Stimulated activated CD8-positive, alpha-beta memory T cell treated with anti-CD3 and anti-CD28 coated beads, Interleukin-2, amount 100 ng/mL, for 1 hour (primary cell): ENCODE measurements at places on chromosomes 6 and 20.

DNA sequence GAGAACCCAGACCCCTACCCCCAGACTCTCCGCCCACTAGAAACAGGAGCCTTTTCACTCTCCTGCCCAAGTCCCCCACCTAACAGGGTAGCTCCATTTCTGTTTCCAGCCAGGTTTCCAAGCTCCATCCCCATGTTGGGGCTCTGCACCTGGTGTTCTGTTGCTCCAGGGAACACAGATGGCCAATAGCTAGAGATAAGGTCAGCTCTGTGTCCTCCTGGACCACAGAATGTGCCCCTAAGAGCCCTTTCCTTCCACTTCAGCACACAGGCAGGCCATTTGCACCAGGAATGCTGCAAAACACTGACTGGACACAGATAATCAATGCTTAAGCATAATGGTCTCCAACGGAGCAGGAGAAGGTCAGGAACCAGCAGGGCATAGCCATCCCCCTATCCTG lies 159.4 kb downstream of the QRSL1 start:
- DNase-seq: no peak

DNA sequence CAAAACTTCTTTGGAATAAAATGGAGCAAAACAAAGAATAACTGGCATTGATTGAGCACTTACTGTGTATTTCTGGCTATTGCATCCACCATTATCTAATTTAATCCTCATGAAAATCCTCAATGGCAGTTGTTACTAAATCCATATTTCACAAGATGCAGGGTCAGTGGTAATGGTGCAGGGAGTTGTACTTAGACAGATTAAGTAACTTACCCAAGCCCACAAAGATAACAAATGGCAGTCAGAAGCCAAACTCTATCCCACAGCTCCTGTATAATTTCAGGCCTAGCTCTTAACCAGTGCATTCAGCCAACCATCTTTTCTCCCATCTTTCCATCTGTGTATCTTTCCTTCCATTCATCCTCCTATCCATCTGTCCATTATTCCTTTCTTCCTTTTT lies 29.3 kb upstream of the SSTR4 start:
- no peak for DNase-seq

- no peak for DNase-seq
Observed at GRCh38 chr6:21999012-21999528, 297.8 kb downstream of the PRL start.

DNA sequence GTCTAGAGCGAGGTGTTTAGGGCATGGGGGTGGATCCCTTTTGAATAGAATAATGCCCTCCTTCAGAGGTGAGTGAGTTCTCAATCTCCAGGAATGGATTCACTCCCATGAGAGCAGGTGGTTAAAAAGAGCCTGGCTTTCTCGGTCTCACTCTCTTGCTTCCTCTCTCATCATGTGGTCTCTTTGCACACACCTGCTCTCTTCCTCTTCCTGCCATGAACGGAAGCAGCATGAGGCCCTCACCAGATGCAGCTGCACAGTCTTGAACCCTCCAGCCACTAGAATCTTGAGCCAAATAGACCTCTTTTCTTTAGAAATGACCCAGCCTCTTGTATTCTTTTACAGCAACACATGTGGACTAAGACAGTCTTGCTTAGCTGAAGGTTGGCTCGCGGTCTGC lies 119.3 kb downstream of the BMP7 start:
- no peak for DNase-seq

- no peak for DNase-seq
Observed at GRCh38 chr6:22017272-22017671, 279.6 kb downstream of the PRL start.

- no peak for DNase-seq
Observed at GRCh38 chr6:111979633-111980032, 74.3 kb upstream of the CCN6 start.

DNA sequence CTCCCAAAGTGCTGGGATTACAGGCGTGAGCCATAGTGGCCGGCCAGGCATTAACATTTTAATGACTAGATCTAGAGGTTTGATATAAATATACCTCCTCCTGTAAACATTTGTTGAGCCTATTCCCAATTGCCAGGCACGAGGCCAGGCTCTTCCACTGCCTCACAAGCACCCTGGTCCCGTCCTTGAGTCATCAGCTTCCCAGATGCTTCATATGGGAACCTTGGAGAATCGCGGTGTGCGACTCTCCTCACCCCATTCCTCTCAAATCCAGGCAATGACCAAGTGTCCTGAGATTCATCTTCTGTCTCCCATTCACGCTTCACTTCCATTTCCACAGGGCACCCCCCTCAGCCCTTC lies 35.9 kb upstream of the PIM1 start:
- no peak for DNase-seq

- DNase-seq: no peak
Observed at GRCh38 chr20:62388839-62389600, 2.1 kb downstream of the RPS21 start.

GRCh38 chr6:111832833-111833418 lies 40.3 kb downstream of the FYN start:
- DNase-seq: no peak

DNA sequence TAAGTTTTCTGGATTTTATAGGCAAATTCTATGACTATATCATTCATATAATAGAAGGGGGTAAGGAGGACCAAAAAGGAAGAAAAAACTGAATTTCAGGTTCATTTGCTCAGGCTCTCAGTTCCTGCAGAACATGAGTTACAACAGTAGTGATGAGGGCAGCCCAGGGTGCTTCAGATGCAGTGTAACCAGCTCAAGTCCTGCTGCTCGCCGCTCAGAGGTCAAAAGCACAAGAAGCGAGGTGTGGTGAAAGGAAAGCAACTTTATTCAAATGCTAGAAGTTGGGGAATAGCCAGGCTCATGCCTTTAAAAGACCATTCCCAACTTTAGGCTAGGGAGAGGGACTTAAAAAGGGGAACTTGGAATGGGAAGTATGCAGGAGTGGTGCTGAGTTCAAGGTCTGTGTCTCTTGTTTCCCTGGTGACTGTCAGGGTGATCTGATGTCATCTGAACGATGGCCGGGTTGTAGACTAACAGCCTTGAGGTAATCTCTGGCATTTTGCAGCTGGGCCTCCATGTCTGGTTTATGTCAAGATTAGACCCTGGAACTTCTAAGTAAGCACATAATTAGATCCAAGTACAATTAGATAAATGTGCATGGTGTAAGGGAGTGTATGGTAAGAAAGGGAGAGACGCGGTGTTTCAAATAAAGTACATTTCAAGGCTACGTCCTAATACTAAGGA lies 14.5 kb upstream of the SEC63 start:
- no peak for DNase-seq

- DNase-seq: no peak
Observed at GRCh38 chr6:69487688-69488087, 309.1 kb downstream of the LMBRD1 start.

DNA sequence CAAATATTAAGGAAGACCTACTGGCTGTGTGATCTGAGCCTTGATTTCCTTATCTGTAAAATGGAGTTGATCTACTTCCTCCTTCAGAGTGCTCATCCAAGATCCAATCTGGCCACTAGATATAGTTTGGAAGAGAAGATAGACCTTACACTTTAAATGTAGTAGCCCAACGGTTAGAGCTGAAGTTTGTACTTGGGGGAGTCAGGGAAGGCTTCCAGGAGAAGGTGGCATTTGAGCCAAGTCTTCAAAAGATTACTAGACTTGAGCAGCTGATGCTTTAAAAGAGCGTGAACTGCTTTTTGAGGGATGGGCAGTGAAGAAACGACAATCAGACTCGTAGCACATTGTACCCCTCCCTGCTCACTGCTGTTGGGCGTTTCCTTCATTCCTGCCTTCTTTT lies 3.6 kb downstream of the LBP start:
- no peak for DNase-seq

DNA sequence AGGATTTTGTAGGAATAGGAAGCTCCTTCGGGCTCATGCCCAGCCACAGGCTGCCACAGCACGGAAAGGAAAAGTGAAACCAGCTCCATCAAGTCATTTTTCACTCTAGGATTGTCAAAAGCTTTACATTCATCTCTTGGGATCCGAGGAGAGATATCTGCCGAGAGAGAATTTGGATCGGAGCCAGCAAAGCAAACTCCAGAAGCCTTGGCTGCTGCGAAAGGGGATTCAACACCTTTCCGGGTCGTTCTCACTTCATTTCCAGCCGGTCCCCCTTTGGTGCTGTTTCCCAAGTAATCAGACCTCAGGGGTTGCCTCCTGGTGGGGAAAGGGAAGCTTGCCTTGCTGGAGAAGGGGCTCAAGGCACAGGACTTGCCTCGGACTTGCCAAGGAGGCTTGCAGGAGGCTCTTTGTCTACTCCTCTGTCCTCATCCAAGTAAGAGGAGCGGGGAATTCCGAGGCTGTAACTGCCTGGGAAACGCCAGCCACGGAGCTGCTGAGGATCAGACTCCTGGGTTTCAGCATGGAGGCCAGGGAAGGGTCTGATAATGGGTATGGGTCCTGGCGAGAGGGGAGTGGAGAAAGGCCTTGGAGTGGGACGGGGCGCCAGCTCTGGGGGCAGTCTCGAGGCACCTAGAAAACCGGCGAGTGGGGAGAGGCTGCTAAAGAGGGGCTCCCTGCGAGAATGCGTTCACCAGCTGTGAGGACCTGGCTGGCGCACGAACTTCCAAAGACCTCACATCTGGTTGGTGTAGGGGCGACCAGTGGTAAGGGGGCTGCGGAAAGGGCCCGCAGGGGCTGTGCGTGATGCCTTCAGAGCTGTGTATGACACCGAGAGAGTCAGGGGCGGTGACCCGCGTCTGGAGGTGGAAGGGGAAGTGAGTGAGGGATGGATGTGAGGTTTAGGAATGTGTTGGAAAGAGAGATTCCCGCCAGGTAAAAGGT lies 702 bp downstream of the ETV7 start:
- DNase-seq: no peak

- DNase-seq: no peak
Observed at GRCh38 chr20:45336530-45337366, 11.5 kb downstream of the SDC4 start.
